ENCODE measurements at places on chromosomes 6 and 20. TPM values are rescaled to one million over a fixed set of nuclear protein-coding genes. Genes with fewer than 3 reads are reported as not detected.

Gene BPI
- total RNA-seq = not detected

Gene NT5E
- total RNA-seq = 31.0 TPM

Gene BHLHE23
- not detected for total RNA-seq

Gene ATAT1
- total RNA-seq = 5.5 TPM

Gene SYCP2
- total RNA-seq = 0.41 TPM

Gene KIF25
- 0.05 TPM for total RNA-seq

Gene SLC35F1
- 0.06 TPM for total RNA-seq

Gene MAP7
- total RNA-seq = 21.6 TPM

Gene HLA-DRA
- total RNA-seq = not detected

Gene PLAGL1
- 7.5 TPM for total RNA-seq

Gene SLC44A4
- not detected for total RNA-seq

Gene HDDC2
- 90.0 TPM for total RNA-seq

Measured in A549 treated with GW870086 at 1 μM for 4 hours (cell line).